ENCODE measurements at places on chromosomes 2 and 18.

DNA sequence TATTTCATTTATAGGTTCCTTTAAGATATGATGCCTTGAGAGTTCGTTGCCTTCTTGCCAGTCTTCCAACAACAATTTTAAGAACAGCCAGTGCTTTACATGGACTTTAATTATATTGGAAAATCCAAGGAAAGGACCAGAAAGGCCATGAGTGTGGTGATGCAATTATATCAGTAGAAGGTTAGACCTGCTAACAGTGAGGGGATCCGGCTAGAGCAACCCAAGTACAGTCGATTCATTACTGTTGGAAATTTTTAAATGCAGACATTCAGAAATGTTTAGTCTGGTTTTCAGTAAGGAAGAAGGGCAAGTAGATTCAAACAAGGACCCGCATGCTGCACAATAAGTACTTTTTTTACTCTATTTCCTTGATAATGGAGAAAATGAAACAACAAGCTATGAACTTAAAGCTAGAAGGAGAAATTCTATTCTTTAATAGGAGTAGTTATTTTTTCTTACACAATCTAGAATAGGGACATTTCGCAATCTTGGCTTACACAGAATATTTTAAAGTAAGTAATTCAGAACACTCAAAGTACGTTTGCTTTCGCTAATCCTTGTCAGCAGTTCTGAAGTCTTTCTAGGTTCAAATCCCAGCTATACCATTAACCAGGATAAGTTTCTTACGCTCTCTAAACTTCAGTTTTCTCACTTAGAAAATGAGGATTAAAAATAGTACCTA, 405.5 kb downstream of the MEIS1 start:
- DNase-seq: peak; percentile 37

DNA sequence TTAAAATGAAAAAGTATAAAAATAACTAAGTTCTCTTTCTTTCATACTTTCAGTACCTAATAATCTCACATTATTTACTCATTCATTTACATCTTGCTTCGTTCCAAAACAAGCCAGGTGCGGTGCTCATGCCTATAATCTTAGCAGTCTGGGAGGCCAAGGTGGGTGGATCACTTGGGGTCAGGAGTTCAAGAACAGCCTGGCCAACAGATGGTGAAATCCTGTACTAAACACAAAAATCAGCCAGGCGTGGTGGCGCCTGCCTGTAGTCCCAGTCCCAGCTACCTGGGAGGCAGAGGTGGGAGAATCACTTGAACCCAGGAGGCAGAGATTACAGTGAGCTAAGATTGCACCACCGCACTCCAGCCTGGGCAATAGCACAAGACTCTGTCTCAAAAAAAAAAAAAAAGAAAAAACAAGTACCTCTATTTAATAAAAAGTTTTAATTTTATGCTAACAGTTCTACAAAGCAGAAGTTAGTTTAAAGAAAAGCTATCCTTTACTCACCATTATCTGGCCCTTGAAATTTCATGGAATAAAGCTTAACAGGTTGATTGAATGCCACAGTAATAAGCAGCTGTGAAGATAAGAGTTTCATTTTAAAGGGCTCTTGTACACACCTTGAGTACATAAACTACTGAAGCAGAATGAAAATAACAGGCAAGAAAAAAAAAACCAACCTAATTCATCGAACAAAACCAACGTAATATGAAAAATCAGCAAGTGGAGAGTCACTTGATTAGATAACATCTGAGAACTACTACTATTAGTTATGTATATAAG, 22.5 kb downstream of the TXNL1 start:
- no peak for DNase-seq

DNA sequence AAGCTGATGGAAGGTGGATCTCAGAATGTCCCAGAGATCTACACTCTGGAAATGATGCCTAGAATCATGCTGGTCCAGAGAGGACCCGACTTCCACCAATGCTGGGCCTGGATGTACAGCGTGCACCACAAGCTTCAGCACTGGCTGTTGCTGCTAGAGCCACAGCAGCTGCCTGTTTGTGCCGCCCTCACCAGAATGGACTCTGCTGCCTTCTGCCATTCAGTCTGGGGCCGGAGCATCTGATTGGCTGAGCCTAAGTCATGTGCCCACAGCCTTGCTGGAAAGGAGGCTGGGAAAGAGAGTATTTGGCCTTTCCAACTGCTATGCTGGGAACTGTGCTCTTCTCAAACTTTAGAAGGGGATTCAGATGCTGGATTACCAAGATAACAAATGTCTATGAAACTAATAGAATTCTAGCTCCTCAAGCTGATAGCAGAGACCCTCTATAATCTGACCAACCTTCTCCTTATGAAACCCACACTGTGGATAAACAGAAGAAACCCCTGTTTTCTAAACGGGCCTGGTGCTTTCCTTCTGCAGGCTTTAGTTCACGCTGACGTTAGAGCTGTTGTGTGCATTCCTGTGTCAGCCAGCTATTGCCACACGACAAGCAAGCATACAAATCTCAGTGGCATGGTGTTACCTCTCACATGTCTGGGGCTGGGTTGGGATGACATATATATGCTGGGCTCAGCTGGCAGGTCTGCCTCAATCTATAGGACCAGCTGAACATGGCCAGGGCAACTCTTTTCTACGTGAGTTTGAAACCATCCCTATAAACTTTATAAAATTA, 4.1 kb upstream of the LOXHD1 start:
- DNase-seq: no peak

DNA sequence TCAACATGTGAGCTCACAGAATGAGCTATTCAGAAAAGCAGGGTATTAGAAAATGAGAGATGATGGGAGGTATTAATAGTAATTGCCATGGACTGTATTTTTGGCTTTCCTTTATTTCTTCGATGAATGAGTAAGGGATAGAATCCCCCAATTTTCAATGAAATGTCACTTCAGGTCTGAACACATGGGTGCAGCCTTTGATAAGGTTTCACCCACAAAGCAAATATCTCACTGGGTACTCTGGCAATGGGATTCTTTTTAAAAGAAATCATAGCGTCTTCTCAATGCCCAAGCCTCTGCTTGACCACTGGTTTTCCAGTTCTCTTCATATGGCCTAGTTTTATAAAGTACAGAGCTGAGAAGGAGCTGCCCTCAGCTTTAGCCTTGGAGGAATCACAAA, 610.5 kb upstream of the FANCL start:
- no peak for DNase-seq

GRCh38 chr2:141137122-141137693, 993.6 kb downstream of the LRP1B start:
- DNase-seq: no peak

- DNase-seq: peak; percentile 28
Measured at GRCh38 chr2:171592036-171592555, 69.8 kb downstream of the CYBRD1 start.

GRCh38 chr2:133526530-133527300, 41.5 kb downstream of the NCKAP5 start:
- DNase-seq: peak; percentile 95

- no peak for DNase-seq
Measured at GRCh38 chr18:34648269-34648985, 61.7 kb upstream of the DTNA start.

- DNase-seq: no peak
Measured at GRCh38 chr2:113157118-113157896, 16.5 kb upstream of the PSD4 start.

GRCh38 chr18:13112982-13113381, 105.6 kb upstream of the LDLRAD4 start:
- no peak for DNase-seq

GRCh38 chr18:47163241-47163640, 12.9 kb downstream of the IER3IP1 start:
- DNase-seq: no peak

- DNase-seq: no peak
Measured at GRCh38 chr18:49751427-49752094, 61.8 kb downstream of the ACAA2 start.

DNA sequence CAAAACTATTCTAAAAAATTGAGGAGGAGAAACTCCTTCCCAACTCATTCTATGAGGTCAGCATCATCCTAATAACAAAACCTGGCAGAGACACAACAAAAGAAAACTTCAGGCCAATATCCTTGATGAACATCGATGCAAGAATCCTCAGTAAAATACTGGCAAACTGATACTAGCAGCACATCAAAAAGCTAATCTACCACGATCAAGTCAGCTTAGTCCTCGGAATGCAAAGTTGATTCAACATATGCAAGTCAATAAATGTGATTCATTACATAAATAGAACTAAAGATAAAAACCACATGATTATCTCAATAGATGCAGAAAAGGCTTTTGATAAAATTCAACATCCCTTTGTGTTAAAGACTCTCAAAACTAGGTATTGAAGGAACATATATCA, 63.1 kb downstream of the EHBP1 start:
- no peak for DNase-seq

GRCh38 chr2:67713376-67713775, 316.2 kb downstream of the ETAA1 start:
- no peak for DNase-seq

DNA sequence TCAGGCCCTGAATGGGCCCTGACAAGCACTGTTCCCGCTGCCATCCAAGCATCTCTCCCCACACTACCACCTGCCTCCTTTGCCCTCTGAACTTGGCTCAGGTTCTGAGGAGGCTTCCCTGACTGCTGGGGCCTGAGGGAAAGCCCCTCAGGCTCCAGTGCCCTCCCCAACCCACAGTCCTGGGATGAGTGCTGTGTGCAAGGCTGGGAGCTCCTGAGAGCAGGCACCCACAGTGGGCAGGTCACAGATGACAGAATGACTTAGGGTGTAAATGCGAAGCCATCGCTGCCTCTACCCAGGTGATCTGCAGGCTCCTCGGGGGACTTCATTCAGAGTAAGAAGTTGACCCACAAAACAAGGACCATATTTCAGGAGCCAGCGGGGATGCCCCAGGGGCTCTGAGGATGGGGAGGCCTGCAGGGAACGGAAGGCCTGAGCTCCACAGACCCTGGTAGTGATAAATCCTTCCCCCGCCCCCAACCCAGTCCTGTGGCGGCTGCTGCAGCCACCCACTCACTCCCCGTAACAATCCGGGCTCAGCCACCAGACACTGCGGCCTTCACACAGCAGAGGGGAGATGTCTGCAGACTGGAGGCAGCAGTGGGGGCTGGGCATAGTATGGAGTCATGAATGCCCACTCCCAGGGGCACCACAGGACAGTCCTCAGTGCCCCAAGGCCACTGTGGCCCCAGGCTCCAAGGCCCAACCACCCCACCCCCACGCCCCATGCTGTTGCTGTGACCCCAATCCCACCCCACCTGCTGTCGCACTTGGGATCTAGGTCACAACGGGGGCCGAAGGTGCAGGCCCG, 8.9 kb downstream of the BIN1 start:
- no peak for DNase-seq

GRCh38 chr18:73711256-73711655, 436.4 kb downstream of the FBXO15 start:
- DNase-seq: no peak

GRCh38 chr18:78769502-78770105, 210.0 kb upstream of the SALL3 start:
- no peak for DNase-seq

- no peak for DNase-seq
Measured at GRCh38 chr2:64122358-64122757, 21.9 kb downstream of the PELI1 start.

DNA sequence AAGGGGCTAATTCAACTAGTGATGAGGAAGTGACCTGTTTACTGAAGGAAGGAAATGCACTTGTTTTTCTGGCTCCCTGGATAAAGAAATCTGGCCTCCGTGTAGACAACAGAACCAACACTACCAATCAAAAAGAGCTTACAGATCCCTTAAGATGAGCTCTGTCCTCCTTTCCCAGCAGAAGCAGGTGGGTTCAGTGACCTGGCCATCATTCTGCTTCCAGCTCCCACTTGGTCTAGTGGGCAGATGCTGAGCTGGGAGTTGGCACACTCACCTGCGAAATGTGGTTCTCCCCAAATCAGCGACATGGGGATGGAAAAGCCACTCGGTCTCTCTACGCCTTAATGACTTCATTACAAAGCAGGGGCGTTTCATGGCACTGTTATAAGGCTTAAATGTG, 132.6 kb downstream of the AFF3 start:
- DNase-seq: no peak

- no peak for DNase-seq
Measured at GRCh38 chr2:36421379-36421778, 65.8 kb downstream of the CRIM1 start.

DNA sequence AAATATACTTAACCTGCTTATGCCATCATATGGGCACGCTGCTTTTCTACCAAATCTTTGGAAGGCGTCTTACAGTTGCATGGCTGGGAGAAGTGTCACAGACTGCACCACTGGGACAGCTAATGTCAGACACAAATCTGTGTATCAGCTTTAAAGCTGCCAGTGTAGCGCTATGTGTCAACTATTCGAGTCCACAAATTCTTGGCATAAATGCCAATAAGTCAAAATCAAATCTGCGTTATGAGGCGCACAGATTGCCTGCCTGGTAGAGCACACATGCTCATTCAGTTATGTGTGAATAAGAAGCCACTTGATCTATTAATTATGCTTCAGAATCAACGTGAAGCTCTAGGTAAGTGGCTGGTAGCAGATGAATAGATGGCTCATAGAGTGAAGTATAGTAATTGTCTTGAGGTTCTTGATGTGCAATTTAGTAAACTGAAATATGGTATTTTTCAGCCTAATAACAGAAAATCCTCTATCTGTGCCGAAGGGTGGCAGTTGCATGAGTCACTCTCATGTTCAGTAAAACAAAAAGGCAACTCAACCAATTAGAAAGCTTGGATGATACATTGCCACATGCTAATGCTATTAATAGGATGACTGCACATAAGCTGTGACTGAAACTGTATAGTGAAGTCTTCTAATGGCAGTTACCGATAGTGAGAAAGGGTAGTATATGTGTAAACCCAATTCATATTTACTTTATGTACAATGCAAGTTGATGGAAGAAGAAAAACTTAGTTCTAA, 52.0 kb downstream of the DCC start:
- DNase-seq: no peak

DNA sequence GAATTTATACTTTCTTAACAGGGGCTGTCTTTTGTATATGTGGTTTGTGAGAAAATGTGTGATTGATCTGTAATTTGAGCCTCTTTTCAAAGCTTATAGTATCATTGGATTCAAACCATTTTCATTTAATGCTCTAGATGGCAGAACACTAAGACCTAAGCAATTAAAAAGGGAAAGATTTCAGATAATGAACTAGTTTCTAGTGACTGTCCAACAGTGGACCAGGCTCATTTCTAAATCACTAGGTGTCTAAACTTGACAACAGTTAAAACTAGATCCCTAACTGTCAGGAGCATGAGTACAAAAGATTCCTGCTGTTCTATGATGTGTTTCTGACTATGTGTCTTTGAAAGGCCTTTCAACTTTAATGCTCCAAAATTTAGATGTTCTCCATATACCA, 54.6 kb downstream of the ANKRD44 start:
- DNase-seq: no peak

DNA sequence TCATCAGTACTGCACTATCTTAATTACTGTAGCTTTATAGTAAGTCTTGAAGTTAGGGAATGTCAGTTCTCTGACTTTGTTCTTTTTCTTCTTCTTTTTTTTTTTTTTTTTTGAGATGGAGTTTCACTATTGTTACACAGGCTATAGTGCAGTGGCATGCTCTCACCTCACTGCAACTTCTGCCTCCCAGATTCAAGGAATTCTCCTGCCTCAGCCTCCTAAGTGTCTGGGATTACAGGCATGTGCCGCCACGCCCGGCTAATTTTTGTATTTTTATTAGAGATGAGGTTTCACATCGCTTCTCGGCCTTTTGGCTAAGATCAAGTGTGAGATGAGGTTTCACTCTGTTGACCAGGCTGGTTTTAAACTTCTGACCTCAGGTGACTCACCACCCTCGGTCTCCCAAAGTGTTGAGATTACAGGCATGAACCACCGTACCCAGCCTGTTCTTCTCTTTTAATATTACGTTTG, 41.9 kb upstream of the TANC1 start:
- DNase-seq: no peak

GRCh38 chr18:42048158-42048557, 93.1 kb downstream of the PIK3C3 start:
- DNase-seq: no peak

- DNase-seq: no peak
Measured at GRCh38 chr2:126482582-126483464, 173.1 kb upstream of the GYPC start.

All from SK-N-MC (cell line).